ENCODE measurements at places on chromosomes 3 and 15.
A peak's percentile ranks its signal among the peaks of the same experiment; 100 is the strongest.

GRCh38 chr3:31102196-31102879 lies 207.9 kb upstream of the GADL1 start:
- DNase-seq, result no peak
- no peaks in the 10 kb centered on the region for H3K27me3 ChIP-seq
- H3K4me1 ChIP-seq, result peaks cover 19% of the 10 kb centered on the region
- no peaks in the 10 kb centered on the region for H3K36me3 ChIP-seq
- H3K4me3 ChIP-seq, result no peak overlapping the region
- H3K27ac ChIP-seq, result no peak overlapping the region

DNA sequence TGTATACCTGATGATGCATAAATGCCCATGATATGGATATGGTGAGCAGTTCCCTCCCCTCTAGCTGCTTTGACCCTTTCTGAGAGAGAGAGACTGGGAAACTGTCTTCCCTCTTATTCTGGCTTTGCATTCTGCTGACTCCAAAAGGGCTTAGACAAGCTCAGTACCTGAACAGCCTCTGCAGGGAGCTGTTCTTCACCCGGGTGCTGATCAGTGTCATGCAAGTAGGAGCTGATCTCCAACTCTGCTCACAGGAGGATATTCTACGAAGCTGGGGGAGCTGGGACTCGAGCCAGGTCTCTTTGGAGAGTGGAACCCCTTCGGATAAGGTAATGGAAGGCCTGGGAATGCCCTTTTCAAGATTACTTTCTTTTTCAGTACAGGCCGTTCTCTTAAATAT lies 237.1 kb downstream of the RYR3 start:
- no peaks in the 10 kb centered on the region for H3K27me3 ChIP-seq
- no peak overlapping the region for H3K27ac ChIP-seq
- H3K36me3 ChIP-seq, result no peaks in the 10 kb centered on the region
- DNase-seq, result peak; percentile 43
- no peaks in the 10 kb centered on the region for H3K4me1 ChIP-seq

DNA sequence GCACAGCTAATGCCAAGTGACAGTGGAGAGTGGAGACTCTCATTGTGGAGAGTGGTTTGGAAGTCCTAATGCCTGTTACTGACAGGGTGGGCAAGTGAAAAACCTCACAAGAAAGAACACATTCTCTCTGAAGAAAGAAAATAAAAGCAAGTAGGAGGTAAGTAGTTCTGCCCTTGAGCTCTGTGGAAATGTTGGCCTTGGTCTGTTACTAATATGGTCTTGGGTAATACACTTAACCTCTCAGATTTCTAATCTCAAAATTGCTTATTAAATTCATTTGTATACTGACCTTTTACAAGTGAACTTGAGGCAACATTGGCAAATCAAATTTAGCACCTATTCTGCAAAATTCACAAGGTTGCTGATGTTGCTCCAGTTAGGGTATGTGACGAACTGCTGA lies 291.6 kb upstream of the CBLB start:
- no peaks in the 10 kb centered on the region for H3K27me3 ChIP-seq
- no peak for DNase-seq
- peaks cover 18% of the 10 kb centered on the region for H3K36me3 ChIP-seq

DNA sequence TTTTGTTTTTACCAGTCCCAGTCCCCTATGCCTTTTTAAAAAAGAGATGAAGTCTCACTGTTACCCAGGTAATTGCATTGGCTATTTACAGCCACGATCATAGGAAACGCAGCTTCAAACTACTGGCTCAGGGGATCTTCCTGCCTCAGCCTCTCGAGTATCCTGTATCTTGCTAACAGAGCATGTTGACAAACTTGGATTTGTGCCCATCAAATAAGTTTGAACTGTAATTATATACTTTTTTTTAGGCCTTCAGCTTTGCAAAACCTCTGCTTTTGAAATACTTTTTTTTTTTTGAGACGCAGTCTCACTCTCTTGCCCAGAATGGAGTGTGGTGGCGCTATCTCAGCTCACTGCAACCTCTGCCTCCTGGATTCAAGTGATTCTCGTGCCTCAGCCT lies 3.0 kb upstream of the EDEM1 start:
- H3K36me3 ChIP-seq, result peaks cover 34% of the 10 kb centered on the region
- H3K4me3 ChIP-seq, result no peak overlapping the region
- no peak overlapping the region for H3K27ac ChIP-seq
- no peak for DNase-seq
- H3K4me1 ChIP-seq, result peaks cover 33% of the 10 kb centered on the region
- H3K27me3 ChIP-seq, result no peaks in the 10 kb centered on the region

- H3K4me1 ChIP-seq, result peaks cover 76% of the 10 kb centered on the region
- no peak overlapping the region for H3K4me3 ChIP-seq
- no peaks in the 10 kb centered on the region for H3K27me3 ChIP-seq
- H3K27ac ChIP-seq, result peak overlapping the region; percentile 98
- peak; percentile 36 for DNase-seq
These were observed 371.4 kb downstream of the SV2B start for GRCh38 chr15:91471468-91471867.

- no peaks in the 10 kb centered on the region for H3K27me3 ChIP-seq
- peaks cover 24% of the 10 kb centered on the region for H3K4me1 ChIP-seq
- H3K36me3 ChIP-seq, result peaks cover 11% of the 10 kb centered on the region
- H3K4me3 ChIP-seq, result no peak overlapping the region
These were observed 21.2 kb downstream of the ITPR1 start for GRCh38 chr3:4514321-4514720.

DNA sequence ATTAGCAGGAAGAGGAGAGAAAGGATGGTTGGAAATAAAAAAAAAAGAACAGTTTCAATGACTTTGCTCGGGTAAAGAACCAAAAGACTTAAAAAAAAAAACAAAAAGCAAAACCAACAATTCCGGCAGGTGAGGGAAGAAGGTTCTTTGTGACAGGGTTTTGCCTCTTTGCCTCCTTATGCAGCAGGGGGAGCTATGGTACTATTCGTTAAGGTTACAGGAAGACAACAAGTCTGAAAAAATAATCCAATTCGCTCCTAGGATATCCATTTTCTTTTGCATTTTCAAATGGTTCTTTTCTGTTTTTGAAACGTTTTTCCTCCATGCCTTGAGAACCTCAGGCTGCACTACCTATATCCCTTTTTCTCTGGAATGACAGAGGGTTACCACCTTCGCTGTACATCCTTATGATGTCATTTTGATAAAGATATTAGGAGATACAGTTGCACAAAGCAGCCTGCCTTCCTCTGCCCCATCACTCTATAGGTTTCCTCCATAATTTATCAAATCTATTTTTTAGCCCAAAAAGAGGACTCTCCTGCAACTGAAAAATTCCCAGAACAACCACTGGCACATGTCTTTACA lies 55.0 kb downstream of the CFAP20DC start:
- H3K36me3 ChIP-seq, result no peaks in the 10 kb centered on the region
- H3K27ac ChIP-seq, result no peak overlapping the region
- H3K4me1 ChIP-seq, result peaks cover 2% of the 10 kb centered on the region
- peak; percentile 57 for DNase-seq
- no peak overlapping the region for H3K4me3 ChIP-seq

Data from activated naive CD4-positive, alpha-beta T cell treated with anti-CD3 and anti-CD28 coated beads, Interleukin-2, amount 10 ng/mL, durations not matched to agents 7 days and 5 days (primary cell).